ENCODE measurements at places on chromosomes 12 and 14. TPM values are rescaled to one million over a fixed set of nuclear protein-coding genes. Genes with fewer than 3 reads are reported as not detected.

The KCTD10 gene
- 93.2 TPM for total RNA-seq

The FAR2 gene
- total RNA-seq, result 9.9 TPM

The NFE2 gene
- total RNA-seq, result not detected

The AVPR1A gene
- total RNA-seq, result 0.37 TPM

The PLA2G1B gene
- total RNA-seq, result not detected

The MANSC4 gene
- total RNA-seq, result not detected

The TOMM20L gene
- not detected for total RNA-seq

The DPF3 gene
- 3.1 TPM for total RNA-seq

The AHNAK2 gene
- total RNA-seq, result 91.9 TPM

The NOXRED1 gene
- total RNA-seq, result 0.25 TPM

The ABCC9 gene
- total RNA-seq, result 37.9 TPM

The OLR1 gene
- not detected for total RNA-seq

The EEF1AKMT3 gene
- total RNA-seq, result 3.8 TPM

The TMEM117 gene
- total RNA-seq, result 11.4 TPM

The NAA30 gene
- 22.6 TPM for total RNA-seq

The CLEC2D gene
- total RNA-seq, result 5.4 TPM

The CPM gene
- total RNA-seq, result 7.9 TPM

The SYCP3 gene
- 0.11 TPM for total RNA-seq

The BCL7A gene
- total RNA-seq, result 4.2 TPM

The CRIP2 gene
- total RNA-seq, result 37.4 TPM

The LRP1-AS gene
- total RNA-seq, result not detected

The CPSF2 gene
- 76.7 TPM for total RNA-seq

The RASSF8 gene
- 118 TPM for total RNA-seq

The GPD1 gene
- total RNA-seq, result not detected

The COA8 gene
- 18.0 TPM for total RNA-seq

The GLIPR1L1 gene
- not detected for total RNA-seq

The SCNN1A gene
- total RNA-seq, result under 0.01 TPM

The ERP27 gene
- total RNA-seq, result not detected

The ANKS1B gene
- 1.2 TPM for total RNA-seq

The GPRC5A gene
- 15.6 TPM for total RNA-seq

The HPD gene
- total RNA-seq, result 0.12 TPM

The DHRS7 gene
- total RNA-seq, result 163 TPM

The TAS2R46 gene
- 2.6 TPM for total RNA-seq

The NRL gene
- 1.00 TPM for total RNA-seq

The KRT76 gene
- not detected for total RNA-seq

The GARIN6 gene
- total RNA-seq, result not detected

The ACSM4 gene
- total RNA-seq, result not detected

The KRT79 gene
- not detected for total RNA-seq

The CLEC1A gene
- not detected for total RNA-seq

The MYL2 gene
- not detected for total RNA-seq

The KRT85 gene
- total RNA-seq, result not detected

The GPR84 gene
- total RNA-seq, result not detected

The RNASE9 gene
- not detected for total RNA-seq

The TC2N gene
- total RNA-seq, result 0.77 TPM

Data from uterine smooth muscle cell (primary cell).